ENCODE measurements at places on chromosomes 7 and 10.

DNA sequence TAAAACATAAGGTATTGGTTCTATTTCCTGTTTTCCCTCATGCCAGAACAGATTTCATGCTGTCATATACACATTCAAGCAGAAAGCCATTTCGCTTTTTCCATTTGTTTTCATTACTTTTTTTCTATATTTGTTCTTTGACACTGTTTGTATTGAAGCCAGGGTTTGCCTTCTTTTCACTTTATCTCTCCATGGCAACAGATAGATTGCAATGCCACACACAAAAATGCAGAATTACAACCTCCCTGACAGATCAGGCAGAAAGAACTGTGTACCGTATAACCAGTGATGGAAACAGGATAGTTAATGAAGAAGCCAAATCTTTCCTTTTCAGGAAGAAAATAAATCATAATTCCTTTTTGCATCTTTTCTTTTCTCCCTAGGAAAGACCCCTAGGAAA, 103.0 kb upstream of the PCGF5 start:
- no peak for DNase-seq

DNA sequence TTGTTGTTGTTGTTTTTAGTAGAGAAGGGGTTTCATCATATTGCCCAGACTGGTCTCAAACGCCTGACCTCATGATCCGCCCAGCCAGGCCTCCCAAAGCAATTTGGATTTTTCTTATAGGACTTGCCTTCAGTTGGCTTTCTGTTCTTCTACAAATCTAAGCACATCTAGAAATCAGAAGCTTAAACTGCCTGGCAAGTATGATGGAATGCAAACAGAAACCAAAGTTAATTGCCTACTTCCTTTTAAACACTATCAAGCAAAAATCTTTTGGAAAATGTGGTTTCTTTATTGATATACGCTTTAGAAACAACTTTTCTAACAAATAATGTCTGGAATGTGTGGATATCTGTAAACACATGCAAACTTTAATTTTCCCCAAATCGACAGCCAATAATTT, 64.9 kb downstream of the USP6NL start:
- no peak for DNase-seq

GRCh38 chr7:93964813-93965212, 39.3 kb downstream of the BET1 start:
- no peak for DNase-seq

GRCh38 chr7:55252386-55252785, 112.8 kb upstream of the LANCL2 start:
- DNase-seq, result no peak

DNA sequence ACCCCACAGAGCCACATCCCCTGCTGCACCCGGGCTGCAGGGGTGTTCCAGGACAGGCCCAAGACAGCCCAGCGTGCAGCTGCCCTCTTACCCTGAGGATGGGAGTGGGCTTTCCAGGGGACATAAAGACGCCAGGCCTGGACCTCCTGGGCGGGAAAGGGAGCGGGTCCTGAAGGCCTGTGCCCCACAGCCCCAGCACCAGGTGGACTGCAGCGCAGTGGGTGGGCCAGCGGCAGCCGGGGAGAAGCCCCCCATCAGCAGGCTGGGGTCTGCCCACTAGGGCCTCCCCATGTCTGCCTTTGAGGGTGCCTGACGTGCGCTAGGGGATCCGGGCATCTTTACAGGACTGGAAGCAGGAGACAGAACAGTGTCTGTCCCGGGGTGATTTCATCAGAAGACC, 22.6 kb upstream of the ZNF735 start:
- no peak for DNase-seq

DNA sequence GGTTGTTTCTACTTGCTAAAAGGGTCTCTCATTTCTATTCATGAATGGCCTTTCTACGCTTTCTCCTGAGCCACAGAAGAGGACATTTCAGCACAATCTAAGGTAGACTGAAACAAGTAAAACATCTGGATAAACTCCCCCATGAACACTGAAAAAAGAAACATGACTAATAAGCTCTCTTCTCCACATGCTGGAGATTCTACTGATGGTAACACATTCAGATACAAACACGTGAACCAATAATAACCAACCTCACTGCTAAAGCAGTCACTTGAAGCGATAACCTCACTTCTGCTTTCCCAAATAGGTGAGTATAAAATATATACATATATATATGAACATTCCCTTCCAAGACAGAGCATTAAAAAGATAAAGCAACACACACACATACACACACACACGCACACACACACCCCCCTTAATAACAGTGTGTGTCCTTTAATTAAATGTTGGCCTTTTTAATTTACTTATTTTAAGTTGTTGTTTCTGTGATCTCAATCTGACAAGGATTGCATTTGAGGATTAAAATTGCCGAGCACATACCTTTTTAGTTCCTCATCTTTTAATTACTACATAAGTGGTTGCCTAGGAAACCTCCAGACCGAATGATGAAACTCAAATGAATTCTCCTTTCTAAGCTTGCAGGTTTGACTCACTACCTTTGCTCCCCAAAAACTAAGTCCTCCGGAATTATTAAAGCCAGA, 292.4 kb upstream of the KLF14 start:
- no peak for DNase-seq

DNA sequence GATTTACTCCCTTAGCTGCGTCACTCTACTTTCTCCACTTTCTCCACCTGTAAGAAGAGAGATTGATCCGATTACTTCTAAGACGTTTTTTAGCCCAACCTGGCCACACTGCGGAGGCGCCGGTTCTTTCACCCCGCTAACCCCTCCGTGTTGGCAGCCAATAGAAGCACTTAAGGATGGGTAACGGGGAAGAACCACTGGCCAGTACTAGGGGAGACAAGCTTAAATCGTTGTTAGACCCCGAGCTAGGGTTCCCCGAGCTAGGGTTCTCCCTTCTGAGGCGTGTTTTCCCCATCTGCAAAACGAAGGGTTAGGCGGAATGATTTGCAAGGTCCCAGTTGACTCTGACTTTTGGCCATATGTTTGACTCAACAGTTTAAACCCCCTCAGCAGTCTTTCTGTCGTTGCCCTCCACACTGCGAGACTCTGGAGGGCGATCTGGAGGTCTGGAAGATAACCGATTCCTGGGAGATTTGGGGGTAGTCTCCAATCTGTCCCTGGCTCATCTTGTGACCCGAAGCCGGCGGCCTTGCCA, 644 bp downstream of the UMAD1 start:
- no peak for DNase-seq

DNA sequence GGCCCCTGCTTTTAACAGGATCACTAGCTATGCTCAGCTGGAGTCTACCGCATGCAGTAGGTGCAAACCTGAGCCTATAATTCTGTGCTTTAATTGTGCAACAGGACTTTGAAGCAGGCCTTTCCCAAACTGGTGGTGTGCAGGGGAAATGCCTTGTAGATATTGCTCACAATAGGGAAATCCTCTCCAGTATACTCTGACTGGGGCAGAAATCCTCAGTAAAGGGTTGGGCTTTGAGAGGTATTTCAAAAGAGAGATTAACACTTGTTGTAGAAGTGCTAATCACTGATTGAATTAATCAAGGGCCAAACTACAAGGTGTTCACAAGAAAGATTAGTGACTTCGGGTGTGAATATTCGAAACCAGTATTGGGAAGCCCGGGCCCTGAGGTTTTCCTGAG, 58.5 kb upstream of the EXOC6 start:
- no peak for DNase-seq

DNA sequence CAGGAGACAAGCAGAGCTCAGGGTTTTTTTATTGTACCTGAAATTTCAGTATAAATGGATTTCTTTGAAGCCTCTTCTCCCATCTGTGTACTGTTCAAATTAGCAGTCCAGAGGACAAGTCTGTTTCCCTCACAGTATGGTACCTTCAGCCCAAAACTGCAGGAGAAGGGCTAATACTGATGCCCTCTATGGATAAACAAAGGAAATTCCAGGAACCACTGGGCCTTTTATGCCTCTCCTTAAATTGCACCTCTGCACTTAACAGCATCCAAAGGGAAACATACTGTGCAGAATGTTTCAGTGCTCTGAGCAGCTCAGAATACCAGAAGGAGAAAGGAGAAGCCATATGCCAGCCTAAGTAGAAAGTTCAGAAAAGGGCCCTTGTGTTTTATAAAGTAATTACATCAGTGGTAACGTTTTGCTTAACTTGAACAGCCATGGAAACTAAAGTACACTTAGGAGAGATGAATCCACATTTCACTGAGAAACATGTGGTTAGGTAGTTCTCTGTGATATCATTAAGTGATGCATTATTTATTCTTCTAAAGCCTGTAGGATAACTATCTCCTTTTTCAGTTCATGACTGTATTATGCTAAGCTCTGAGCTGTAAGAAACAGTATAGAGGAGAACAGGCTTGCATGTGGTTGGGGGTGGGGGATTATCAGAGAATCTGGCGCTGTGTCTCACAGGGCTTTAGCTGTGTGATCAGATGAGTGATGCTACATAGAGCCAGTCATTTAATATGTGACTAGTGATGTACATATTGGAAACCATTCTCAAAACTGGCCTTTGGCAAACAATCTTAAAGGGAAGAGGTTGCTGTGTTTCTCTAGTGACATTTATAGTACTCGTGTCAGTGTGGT, 111.3 kb downstream of the POU6F2 start:
- DNase-seq, result no peak

- DNase-seq, result no peak
These were observed 22.7 kb downstream of the CISD1 start for GRCh38 chr10:58291538-58292174.
